ENCODE measurements at places on chromosomes 13 and 19.
A peak's percentile ranks its signal among the peaks of the same experiment; 100 is the strongest.

- no peak for DNase-seq
Observed at GRCh38 chr13:94710065-94710781, 2.1 kb downstream of the SOX21 start.

- DNase-seq = no peak
Observed at GRCh38 chr19:10876459-10877240, 5.3 kb downstream of the CARM1 start.

DNA sequence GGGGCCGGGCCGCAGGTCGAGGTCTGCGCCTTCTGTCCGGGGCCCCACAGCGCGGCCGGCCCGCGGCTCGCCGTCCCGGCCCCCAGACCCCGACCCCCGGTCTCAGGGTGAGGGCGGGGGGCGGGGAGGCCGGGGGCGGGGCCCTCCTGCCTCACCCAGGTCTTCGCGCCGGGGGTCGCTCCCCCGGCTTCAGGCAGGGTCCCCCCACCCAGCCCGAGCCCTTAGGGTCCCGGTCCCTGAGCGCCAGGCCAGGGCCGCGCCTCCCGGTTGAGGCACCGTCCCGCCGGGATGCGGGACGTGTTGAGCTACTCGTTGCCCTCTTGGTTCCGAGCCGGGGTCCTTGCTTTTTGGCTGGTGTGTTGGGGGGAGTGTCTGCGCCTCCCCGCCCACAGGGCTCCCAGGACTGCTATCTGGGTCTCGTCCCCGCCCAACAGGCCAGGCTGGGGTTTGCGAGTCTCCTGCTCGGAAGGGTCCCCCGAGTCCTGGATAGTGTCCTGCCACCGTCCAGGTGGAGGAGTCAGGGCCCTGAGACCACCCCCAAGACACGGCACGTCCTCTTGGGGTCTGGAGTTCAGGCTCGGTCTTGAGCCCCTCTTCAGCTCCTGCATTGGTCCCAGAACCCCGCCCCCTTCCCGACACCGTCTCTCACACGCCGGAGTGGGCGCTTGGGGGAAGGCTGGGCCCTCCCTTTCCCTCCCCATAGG, 452 bp downstream of the PIAS4 start:
- no peak for DNase-seq

- DNase-seq = no peak
Observed at GRCh38 chr19:2820112-2820702, 539 bp downstream of the ZNF554 start.

DNA sequence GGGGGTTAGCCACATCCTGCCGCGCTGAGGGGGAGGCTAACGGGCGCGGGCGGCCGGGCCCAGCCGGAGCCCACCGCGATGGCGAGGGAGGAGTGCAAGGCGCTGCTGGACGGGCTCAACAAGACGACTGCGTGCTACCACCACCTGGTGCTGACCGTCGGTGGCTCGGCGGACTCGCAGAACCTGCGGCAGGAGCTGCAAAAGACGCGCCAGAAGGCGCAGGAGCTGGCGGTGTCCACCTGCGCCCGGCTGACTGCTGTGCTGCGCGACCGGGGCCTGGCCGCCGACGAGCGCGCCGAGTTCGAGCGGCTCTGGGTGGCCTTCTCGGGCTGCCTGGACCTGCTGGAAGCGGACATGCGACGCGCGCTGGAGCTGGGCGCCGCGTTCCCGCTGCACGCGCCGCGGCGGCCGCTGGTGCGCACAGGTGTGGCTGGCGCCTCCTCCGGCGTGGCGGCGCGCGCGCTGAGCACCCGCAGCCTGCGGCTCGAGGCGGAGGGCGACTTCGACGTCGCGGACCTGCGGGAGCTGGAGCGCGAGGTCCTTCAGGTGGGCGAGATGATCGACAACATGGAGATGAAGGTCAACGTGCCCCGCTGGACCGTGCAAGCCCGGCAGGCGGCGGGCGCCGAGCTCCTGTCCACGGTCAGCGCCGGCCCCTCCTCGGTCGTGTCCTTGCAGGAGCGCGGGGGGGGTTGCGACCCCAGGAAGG, 692 bp downstream of the RGS9BP start:
- no peak for DNase-seq

DNA sequence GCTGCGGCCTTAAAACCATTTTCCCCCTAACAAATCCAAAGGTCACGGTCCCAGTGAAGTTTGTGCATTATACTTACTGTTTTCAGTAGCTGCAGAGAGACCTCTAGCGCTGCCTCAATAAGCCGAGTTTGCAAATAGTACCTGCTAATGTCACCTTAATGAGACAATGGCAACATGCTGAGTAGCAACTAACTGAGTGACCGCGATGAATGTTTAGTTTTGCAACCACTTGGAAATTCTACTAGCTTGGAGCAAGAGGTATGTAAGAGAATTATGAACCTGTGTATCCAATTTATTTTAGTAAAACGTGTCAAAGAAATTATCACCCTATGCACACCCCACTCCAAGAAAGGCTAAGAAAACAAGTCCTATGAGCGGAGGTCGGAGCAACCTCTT, 1.2 kb downstream of the KPNA3 start:
- DNase-seq = peak; percentile 2

DNA sequence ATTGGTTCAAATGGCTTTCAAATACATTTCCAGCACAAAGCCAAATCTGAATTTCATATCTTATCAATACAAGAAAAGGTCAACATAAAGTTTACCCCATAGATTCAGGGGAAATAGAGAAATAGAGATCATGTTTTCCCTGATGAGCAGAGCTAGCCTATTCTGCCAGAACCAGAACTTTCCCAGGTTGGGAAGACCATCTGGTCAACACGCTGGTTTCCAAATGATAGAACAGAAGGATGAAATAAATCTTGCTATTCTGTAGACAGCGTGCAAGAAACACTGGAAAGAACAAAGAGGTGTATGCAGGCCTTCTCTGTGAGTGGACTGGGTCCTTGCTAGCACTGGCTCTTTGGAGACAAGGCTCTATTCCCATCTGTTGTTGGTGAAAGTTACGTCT, 350.6 kb downstream of the NDFIP2 start:
- no peak for DNase-seq

GRCh38 chr13:28744656-28745055, 25.9 kb upstream of the SLC46A3 start:
- no peak for DNase-seq

GRCh38 chr19:17398902-17399527, 5.0 kb upstream of the CCDC194 start:
- DNase-seq = no peak

DNA sequence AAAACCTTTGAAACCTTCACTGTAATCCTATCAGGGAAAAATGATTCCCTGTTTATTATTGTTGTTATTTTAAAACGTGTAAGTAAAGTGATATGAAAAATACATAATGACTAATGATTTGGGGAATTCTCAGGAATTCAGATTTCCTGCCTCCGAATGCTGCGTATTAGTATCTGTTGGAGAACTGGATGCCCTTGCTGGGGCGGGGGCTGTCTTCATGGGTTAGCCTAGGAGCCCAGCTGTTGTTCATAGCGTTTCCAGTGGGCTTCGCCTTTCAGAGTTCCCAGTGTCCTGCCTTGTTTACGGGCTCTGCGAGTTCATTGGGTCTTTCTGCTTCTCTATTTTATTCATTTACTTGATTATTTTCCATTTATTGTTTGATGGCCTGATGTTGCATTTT, 18.4 kb downstream of the NAXD start:
- no peak for DNase-seq

DNA sequence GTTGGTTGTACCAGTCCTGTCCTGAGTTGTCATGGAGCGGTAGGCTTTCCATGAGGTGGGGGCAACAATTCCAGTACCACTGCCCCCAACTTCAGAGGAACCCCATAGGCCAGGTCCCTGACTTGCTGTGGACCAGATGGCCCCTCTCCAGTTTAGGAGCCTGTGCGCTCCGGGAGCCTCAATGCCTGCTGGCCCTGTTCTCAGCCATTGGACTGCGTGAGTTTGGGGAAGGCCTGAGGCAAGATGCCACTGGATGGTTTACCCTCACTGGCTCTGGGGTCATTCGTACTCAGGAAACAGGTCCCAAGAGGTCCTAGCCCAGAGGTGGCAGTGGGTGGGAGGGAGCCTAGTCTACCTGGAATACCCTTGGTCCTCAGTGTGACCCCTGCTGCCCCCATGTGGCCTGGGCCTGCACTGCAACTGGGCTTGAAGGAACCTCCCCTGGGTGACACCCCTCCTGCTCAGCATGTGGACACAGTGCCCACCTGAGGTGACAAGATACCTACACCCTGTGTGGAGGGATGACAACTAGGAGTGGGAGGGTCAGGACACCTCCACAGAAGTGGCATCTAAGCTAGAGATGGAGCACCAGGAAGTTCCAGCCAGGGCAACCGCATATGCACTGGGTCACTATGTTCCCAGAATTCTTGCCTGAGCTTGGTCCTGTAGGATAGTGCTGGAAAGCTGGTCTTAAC, 6.0 kb upstream of the PRR19 start:
- DNase-seq = peak; percentile 95

DNA sequence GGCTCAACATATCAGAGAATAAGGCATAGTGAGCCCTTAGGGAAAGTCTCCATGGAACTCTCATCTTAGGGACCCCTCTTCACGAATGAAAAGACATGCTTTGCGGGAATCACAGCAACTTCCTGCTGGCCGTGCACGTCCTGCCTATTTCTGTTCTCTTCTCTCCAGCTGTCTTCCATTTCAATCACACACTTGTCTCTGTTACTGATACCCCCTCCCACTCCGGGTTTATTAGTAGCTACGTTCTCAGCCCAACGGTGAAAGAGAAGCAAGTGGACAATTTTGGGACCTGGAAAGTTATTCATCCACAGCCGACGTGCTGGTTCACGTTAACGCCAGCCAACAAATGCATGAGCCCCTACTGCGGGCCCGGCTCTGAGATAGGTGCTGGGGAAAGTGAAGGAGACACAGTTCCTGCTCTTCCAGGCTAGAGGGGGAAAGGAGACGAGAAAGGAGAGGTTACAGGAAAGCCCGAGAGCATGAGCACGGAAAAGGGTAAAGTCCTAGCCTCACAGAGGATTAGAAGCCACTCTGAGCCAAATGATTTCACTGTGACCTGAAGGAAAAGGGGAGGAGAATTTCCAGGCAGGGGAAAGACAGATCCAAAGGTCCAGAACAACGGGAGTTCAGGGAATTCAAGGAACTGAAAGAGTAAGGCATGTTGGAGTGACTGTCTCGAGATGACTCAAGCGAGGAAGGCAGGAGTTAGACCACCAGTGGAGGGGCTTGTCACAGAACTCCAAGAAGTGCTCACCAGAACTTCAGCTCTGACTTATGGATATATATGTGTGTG, 81.8 kb upstream of the CLDN10 start:
- no peak for DNase-seq

GRCh38 chr13:87696458-87696857, 25.3 kb downstream of the SLITRK5 start:
- no peak for DNase-seq

DNA sequence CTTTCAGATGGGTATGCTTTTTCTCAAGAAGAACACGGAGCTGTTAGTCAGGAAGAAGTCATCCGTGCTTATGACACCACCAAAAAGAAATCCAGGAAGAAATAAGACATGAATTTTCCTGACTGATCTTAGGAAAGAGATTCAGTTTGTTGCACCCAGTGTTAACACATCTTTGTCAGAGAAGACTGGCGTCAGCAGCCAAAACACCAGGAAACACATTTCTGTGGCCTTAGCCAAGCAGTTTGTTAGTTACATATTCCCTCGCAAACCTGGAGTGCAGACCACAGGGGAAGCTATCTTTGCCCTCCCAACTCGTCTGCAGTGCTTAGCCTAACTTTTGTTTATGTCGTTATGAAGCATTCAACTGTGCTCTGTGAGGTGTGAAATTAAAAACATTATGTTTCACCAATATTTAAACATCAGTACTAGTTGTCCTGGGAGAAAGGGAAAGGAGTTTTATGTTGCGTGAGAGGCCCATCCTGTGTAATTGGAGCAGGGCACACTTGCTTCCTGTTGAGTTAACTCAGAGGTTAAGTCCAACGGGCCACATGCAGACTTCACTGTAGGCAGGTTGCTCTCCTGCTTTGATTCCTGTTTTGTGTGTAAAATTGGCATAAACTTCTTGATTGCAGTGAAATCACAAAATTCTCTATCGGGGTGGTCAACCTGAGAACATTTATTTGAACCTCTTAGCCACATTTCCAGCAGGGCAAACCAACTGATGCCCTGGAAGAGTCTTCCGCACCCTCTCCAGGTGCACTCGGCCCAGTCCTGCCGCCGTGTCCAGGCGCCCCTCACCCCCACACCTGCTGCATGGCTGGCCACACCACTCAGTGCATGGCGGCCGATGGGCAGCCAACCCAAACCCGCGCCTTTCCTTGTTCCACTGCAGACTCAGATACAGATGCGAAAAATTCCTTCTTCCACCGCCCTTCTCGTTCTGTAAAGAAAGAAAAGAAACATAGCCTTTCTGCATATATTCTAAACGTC, 31.6 kb downstream of the SHISA2 start:
- no peak for DNase-seq

GRCh38 chr13:51202477-51203046, 19.6 kb upstream of the FAM124A start:
- DNase-seq = no peak

GRCh38 chr13:67736646-67737420, 506.7 kb upstream of the PCDH9 start:
- DNase-seq = no peak

- no peak for DNase-seq
Observed at GRCh38 chr19:6457958-6458694, 1.5 kb downstream of the SLC25A23 start.

- peak; percentile 49 for DNase-seq
Observed at GRCh38 chr19:4597975-4598671, 38.6 kb upstream of the SEMA6B start.

DNA sequence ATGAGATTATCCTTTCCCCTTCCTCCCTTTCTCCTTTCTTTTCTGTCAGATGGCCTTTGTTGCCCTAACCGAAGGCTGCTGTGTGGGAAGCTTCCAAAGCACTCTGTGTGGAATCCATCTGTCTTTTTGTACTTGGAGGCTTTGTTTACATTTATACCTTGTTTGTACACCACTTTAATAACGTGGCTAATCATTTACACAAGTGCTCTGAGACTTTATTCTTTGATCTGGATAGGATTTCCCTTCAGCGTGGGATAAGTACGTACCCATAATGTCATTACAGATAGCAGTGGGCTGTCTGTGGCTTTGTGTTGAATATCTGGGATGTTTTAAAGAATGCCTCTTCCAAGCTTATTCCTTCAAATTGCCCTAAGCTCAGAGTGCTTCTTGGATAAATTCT, 684.7 kb upstream of the SLITRK5 start:
- DNase-seq = no peak

Data from stimulated activated CD4-positive, alpha-beta T cell treated with anti-CD3 and anti-CD28 coated beads, Interleukin-2, amount 100 ng/mL, for 48 hours (primary cell).